ENCODE measurements at places on chromosomes 7 and 10.

GRCh38 chr10:84089162-84089561, 50.1 kb upstream of the GHITM start:
- no peak for DNase-seq

DNA sequence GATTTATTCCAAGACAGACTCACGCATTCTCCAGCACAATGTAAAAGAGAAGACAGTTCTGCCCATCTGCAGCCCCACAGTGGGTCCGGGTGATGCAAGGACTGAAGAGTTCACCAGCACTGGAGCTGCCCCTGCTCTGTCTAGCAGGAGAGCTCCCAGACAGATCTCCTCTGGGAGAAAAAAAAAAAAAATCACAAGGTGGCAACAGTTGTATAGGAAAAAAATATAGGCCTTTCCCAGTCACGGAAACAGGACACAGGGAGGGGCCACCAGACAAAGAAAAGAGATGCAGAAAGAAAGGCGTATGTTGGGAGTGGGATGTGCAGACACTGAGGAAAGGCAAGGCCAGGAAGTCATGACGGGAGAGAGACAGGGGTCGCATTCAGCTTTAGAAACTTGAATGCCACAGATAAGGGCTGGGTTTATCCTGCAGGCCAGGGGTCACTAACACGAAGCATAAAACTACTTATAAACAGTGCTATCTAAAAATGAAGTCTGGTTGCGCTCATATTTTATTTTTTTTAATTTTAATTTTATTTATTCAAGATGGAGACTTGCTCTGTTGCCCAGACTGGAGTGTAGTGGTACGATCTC, 54.1 kb downstream of the FAM171A1 start:
- no peak for DNase-seq

- no peak for DNase-seq
Measured at GRCh38 chr10:53646525-53646924, 873.9 kb upstream of the MBL2 start.

GRCh38 chr7:99720800-99721595, 14.0 kb downstream of the CYP3A7 start:
- no peak for DNase-seq

DNA sequence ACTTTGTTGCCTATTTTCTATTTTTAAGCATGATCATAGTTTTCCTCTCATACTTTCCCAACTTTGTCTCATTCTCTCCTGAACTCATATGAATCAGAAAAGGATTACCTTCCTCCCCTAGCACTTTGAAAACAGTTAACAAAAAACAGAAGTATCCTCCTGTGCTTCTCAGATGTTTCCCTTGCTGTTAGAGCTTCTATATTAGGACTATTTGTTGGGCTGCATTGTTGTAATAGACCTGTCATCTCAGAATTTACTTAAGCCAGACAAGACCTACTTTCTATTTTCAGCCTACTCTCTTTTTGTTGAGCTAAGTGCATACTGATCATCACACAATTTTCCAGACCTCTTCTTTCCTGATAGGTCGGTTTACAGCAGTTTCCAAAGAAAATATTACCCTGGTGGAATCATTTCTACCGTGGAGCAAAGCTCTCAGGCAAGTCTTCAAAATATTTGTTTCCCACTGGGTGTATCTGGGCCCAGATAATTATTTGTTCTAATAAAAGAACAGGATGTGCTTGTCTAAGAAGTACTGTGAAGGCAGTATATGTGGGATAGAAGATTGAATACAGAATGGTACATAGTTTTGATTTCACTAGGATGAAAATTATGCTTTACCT, 411.9 kb upstream of the KLF6 start:
- DNase-seq = peak; percentile 69

- DNase-seq = no peak
Measured at GRCh38 chr10:132563485-132564248, 26.1 kb downstream of the INPP5A start.

DNA sequence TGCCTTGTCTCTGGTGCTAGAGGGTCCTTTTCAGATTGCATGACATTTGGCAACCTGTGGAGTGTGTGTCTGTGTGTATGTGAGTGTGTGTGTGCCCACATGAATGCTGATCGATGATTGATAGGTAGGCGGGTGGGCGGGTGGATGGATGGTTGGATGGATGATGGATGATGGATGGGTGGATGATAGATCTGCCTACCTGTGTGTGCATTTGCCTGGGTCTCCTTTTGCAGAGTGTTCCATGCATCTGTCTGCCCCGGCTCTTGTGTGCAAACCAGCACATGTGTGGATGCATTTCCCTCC, 99.8 kb downstream of the RGS10 start:
- DNase-seq = no peak

GRCh38 chr7:3722396-3722922, 421.4 kb downstream of the SDK1 start:
- DNase-seq = no peak

GRCh38 chr10:132063432-132063831, 2.3 kb upstream of the JAKMIP3 start:
- DNase-seq = no peak

DNA sequence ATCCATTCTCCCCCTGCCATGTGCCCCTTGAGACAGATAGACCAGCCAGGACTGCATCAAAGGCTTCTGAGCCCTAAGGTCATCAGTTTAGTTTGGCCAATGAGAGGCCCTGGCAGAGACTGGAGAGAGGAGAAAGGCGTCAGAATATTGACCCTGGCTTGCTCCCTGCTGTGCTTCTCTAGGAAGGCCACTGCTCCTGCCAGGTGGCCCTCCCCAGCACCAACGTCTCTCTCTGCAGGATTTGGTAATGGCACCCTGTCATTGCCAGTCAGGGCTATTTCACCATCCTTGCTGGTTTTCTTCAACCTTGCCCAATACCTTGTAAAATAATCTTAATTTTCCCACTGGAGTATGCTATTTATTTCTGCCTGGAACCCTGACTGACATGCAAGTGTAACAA, 38.8 kb upstream of the ZRANB1 start:
- peak; percentile 19 for DNase-seq

- DNase-seq = peak; percentile 22
Measured at GRCh38 chr7:127252778-127253280, at the start of gene GRM8. Gene GRM8 (minus strand): TSS chr7:127252941.

DNA sequence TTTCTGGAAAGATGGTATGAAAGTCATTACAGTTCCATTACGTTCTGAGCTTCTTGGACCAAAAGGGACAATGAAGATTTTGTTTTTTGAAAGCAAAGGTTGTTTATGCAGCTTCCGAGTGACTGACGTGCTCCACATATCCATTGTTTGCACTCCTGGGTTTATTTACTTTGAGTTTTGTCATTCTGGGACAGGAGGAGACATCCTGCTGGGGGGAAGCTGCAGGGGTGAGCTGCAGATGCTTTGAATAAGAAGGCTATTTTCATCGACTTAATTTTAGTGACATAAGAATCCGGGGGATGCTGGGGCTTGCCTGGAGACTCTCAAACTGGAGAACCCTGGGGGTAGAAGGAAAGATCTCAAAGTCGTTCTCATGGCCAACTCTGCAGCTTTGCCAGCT, 12.7 kb upstream of the SFMBT2 start:
- no peak for DNase-seq

DNA sequence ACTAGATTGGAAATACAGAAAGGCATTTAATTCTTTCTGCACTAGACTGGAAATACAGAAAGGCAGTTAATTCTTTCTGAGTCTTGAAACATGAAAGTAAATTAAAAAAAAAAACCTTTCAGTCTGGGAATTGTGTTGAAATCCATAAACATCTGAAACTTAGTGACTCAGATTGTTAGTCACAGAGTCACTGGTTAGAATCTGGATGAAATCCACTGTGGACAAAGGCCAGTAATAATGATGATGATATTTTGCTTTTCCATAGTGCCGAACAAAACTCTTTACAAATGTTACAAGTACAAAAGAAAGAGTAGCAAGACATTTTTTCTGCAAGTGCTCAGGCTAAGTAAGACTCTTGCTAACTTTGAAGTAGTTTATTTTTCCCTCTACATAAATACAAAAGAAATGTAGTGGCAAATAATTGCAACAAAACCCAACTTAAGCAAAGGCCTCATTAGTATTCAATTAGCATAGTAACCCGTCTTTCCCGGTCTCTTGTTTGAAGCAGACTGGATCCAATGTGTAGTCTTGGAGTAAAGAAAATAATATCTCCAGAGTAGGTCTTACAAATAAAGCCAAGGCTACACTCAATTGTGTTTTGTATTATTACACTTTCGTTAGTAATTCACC, 5.8 kb upstream of the PRTFDC1 start:
- peak; percentile 91 for DNase-seq

DNA sequence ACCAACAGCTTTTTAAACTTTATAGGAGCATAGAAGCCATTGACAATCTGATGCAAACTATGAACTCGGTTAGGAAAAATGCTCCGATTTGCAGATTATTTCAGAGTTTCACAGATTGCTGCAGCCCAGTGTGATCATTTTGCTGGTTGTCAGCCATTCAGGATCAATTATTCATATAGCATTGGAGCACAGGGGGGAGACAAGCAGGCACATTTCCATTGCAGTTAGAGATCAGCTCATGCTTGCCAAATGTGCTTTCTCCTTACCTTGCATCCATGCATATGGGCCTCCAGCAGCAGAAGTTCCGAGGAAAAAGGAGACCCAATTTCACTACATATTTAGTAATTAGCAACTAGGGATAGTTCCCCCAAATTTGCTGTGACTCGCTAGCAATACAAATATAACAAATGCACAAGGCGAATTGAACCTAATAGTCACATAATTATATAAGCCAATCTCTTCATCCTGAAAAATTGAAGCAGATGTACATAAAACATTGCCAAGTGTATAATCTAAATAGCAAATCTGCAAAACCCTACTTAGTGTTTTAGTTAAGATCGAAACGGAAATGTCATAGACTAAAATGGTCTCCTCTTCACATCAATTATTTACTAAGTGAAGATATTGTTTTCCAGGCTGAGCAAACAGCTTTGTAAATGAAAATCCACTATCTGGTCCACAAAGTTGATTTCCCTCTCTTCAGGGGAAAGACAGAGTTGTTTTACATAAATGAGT, 49.5 kb upstream of the RSU1 start:
- no peak for DNase-seq

GRCh38 chr10:123021517-123021916, 12.7 kb downstream of the ACADSB start:
- DNase-seq = peak; percentile 15

GRCh38 chr10:131198843-131199242, 112.7 kb downstream of the TCERG1L start:
- DNase-seq = no peak

DNA sequence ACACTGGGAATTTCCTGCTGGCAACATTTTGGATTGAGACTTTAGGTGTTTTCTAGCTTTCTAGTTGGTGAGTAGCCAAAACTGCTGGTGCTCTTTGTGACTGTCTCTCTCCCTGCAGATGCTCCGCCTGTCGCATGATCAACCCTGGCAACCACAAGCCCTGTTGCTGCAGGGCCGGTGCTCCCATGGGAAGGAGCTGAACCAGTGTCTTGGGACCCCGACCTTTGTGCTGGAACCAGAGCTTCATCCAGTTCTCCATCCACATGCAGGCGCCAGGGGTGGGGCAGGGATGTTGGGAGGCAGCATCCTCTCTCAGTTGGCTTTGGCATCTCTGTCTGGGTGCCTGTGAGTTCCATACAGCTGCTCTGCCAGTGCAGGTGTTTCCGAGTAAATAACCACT, 306.2 kb upstream of the MKI67 start:
- no peak for DNase-seq

DNA sequence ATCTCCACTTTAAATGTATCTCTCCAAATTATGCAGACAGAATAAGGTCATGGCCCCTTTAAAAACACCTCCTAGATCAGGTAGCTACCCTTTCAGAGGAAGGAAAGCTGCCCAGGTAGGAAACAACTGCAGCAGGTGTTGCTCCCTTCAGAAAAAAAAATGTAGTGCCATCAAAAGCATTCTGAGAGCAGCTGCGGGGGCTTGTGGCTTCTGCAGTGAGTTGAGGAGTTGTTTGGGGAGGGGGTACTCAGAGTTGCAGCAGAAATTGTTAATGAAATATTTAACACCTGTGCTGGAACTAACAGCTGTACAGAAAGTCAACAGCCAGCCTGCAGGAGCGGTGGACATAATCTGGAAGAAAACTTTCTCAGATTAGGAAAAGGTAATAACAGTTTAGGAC, 24.0 kb downstream of the CDHR3 start:
- no peak for DNase-seq

DNA sequence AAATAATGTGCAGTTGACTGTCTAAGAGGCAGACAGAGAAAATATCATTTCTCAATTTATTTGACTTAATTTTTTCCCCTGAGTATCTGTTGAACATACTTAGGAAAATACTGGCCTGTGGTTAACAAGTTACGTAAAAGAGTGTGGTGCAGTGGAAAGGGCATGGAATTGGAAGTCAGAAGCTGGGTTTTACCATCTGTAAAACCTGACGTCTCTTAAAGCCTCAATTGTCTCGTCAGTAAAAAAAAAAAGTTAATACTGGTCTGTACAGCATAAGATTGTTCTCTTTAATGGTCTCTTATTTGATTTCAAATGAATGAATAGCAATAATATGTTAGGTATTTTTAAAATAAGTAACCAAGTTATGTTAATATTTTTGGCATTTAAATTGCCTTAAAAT, 67.8 kb downstream of the PHTF2 start:
- DNase-seq = peak; percentile 76

GRCh38 chr10:132163278-132163765, 23.4 kb upstream of the DPYSL4 start:
- no peak for DNase-seq

DNA sequence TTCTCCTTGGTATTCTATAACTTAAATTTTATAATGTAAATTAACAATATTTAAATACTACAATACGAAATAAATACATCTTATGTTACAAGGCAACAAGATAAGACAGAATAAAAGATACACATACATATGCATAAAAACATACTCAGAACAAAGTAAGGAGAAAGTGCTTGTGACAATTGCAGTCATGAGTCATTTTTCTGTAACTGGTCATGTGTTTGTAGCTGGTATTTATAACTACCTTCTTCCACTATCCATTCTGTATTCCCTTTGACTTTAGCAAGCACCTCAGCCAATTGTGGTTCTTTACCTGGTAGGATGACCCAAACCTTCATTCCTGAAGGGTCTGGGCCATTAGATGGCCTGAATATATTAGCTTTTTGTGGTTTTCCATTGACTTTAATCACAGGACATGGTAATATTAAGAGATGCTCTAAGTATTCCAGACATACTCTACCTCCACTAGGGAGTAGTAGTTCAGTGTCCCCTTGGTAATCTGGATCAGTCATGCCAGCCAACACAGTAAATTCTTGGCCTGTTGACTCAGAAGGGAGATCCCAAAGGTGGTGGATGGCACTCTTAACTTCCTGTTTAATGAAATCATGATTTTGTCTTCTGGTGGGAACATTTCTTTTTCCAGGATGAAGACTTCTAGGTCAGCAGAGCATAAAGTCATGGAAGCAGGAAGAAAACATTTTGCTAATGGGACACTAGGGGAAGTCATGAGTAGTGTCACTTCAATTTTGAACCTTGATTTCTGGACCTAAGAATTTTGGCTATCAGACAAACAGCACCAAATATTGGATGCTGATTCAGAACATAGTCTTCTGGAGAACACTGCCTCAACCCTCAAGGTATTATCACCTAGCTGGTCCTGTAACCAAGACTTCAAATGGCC, 733.7 kb upstream of the IGFBP3 start:
- DNase-seq = no peak

DNA sequence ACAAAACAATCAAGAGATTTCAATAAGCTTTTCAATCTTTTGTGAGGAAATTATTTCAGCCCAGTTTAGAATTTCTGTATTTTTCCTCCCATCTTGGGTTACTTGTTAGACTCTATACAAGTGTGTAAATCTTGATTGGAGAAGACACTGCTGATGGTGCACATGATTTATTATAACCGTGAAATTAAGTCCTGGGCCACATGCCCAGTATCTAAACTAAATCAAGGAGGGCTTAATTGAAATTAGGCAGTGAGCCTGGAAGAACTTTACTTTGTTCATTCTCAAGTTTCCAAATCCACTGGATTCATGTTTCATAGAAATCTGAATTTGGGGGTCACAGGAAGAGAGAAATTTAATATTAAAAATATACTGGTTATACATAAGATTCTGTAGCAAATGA, 44.5 kb downstream of the CSTF2T start:
- no peak for DNase-seq

Data from amniotic epithelial cell (primary cell).